ENCODE measurements at places on chromosomes 6 and 20.

DNA sequence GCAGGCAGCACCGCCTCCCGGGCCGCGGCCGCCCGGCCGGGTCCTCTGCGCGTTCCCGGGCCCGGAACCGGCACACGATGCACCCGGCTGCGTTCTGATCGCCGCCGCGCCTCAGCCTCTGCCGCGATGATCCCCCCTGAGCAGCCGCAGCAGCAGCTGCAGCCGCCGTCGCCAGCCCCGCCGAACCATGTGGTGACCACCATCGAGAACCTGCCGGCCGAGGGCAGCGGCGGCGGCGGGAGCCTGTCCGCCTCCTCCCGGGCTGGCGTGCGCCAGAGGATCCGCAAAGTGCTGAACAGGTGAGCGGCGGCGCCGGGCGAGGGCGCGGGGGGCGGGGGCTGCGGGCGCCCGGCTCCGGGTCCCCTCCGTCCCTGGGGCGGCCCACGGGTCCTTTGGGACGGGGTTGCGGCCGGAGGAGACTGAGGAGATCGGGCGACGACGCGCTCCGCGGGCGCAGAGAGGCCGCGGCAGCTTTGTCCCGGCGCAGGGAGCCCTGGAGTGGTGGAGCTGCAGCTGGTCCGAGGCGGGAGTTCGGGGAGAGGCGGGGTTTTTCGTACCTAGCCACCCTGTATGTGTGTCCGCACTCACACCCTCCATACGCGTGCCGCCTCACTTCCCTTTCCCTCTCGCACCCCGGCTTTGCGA, 659 bp downstream of the SLC35F1 start:
- DNase-seq: no peak

DNA sequence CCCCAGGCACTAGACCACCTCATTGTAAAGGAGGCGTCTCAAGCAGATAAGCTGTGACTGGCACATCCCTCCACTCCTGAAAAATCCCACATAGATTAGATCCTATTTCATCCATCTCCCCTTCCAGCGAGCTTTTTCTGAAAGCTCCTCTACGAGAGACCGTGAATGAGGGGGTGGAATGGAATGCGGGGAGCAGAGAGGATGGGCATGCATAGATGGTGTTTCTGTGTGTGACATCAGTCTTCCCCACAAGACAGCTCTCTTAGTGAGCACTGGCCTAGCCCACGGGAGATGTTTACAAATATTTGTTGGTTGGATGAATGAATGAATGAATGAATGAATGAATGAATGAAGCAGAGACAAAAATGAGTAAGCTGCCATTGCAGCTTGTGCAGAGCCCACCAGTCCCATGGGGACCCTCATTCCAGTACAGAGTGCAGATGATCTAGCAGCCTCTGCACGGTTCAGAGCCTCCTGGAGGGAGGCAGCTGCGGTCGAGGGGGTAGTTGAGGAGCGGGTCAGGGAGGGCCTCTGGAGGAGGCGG, 98.4 kb downstream of the DLGAP4 start:
- no peak for DNase-seq

DNA sequence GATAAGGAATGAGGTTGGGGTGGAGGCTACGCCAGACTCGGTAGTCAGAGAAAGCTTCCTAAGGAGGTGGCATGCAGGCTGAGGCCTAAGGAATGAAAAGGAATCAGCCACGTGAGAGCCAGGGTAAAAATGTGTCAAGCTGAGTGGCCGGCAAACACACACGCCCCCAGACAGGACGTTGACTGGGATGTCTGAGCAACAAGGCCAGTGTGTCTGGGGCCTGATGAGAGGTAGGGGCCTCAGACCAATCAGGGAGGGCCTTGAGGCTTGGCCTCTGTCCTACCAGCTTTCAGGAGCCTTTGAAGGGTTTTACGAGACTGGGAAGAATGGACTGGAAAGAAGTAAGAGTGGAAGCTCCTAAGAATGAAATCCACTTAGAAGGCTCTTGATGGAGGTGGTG, 61.0 kb upstream of the PHACTR2 start:
- no peak for DNase-seq

DNA sequence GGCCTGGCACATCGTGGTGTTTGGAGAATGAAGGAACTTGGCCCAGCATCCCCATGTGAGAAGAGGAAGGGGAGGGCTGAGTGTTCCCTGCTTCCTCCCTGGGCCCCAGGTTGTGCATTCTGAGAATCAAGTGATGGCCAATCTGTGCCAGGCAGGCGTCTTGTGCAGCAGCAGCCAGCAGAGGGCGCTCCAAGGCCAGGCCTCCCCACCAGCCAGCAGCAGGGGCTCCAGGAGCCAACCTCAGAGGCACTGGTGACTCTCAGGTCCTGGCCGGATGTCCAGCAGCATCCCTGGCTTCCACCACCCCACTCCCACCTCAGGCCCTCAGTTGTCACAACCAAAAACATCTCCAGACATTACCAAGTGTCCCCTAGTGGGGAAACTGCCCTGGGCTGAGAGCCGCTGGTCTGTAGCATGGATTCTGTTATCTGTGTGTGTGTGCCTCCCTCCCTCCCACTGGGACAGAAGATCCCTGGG, 192.0 kb downstream of the PREX1 start:
- DNase-seq: peak; percentile 26

- DNase-seq: no peak
Measured at GRCh38 chr6:131758920-131759319, 48.1 kb upstream of the CTAGE9 start.

- DNase-seq: no peak
Measured at GRCh38 chr20:50815162-50815989, 20.5 kb downstream of the BCAS4 start.

GRCh38 chr6:104642871-104643270, 216.8 kb downstream of the HACE1 start:
- no peak for DNase-seq

DNA sequence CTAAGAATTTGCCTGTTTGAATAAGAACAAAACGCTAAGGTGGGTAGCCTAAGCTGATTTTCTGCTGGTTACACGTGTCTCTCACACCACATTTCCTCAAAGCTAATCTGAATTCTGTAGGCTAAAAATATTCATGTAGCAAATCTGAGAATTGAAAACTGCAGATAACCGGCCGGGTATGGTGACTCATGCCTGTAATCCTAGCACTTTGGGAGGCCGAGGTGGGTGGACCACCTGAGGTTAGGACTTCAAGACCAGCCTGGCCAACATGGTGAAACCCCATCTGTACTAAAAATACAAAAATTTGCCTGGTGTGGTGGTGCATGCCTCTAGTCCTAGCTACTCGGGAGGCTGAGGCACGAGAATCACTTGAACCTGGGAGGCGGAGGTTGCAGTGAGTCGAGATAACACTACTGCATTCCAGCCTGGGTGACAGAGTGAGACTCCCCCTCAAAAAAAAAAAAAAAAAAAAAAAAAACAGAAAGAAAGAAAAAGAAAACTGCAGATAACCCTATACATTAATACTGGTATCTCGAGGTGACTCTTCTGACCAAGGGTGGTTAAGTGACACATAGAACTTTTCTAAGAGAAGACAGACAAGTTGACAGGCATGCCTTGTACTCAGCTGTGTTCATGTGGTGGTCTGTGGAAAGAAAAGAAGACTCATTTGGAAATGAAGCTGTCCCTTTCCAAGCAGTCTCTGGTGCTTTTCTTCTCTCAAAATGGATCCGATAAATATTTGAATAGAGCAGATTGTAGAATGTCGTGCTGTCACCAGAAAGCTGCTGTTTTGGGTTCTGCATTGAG, 24.7 kb upstream of the ASXL1 start:
- DNase-seq: no peak

GRCh38 chr6:77036400-77036799, 426.9 kb downstream of the HTR1B start:
- no peak for DNase-seq

GRCh38 chr6:28775405-28776129, 148.2 kb downstream of the TRIM27 start:
- DNase-seq: no peak

GRCh38 chr6:68094070-68094469, 541.0 kb upstream of the ADGRB3 start:
- no peak for DNase-seq

GRCh38 chr6:142567461-142567860, 265.7 kb downstream of the ADGRG6 start:
- no peak for DNase-seq

GRCh38 chr20:62064770-62065673, 659 bp downstream of the TAF4 start:
- DNase-seq: no peak

- no peak for DNase-seq
Measured at GRCh38 chr6:75624988-75625387, 23.3 kb downstream of the SENP6 start.

DNA sequence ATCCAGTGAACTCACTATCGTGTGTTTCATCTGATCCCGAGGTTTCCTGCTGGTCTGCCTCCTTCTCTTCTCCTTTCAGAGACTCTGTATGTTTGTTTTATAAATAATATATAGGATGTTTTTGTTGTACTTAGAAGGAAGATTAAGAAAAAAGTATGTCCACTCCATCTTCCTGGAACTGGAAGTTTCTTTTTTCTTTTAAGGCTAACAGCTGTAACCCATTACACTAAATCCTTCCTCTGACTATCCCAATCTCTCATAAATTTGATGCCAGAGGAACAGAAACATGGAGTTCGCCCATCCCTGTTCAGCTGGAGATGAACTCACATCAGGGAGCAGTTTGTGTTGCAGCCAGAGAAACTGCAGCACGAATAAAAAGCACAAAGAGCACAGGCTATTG, 20.7 kb downstream of the RIPK1 start:
- DNase-seq: no peak

DNA sequence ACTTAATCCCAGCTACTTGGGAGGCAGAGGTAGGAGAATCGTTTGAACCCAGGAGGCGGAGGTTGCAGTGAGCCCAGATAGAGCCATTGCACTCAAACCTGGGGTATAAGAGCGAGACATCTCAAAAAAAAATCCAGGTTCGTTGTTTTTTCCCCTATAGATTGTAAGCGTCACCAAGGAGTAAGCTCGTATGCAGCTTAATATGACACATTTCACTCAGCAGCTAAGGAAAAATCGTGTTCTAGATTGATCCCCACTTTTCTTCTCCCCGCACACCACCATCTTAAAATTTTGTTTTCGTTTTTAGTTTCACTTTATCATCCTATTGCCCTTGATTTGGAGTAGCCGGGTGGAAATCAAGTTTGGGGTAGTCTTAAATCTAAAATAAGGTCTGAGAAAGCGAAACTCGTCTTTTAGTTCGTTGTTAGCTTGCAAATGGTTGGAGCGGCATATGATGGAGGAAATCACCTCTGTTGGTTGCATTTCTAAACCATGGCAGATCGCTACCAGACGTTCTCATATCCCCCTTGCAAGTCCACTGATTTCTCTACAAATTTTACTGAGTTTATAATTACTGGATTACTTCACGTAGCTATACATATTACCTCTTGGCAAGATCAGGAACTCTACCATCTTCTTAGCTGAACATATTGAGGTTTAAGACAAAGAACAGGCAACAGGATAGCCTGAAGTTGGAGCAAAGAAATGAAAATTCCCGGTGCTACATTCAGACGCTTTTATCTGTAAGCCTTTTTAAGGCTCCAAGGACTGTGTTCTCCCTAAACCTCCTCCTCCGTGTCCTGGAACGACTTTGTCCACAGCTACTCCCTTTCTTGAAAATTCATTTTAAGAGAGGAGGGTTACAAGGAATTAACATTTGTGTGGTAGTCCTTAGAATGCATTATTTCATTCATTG, 91.1 kb upstream of the BTN3A2 start:
- DNase-seq: no peak
